Activated CD4-positive, alpha-beta T cell treated with anti-CD3 and anti-CD28 coated beads, Interleukin-2, amount 50 U/mL, for 24 hours (primary cell): ENCODE measurements at places on chromosomes 12 and 14.

- no peak for DNase-seq
Observed at GRCh38 chr12:78916845-78917480, 52.4 kb downstream of the SYT1 start.

DNA sequence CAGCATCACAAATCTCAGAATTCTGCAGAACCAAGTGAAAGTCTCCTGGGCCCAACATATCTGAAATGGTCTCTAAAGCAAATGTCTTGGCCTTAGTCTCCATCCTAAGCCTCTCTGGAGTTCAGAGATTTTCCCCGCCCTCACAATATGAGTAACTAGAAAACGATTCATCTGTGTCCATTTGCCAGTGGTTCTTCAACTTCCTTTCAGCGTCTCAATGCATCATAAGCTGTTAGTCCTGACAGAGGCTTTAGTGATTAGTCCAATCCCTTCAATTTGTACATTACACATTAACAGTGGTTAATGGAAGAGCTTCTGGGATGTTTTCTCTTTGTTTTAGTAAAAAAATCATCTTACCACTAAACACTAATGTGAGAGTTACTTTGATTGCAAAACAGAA is 17.4 kb downstream of the NPC2 start:
- no peak for DNase-seq

DNA sequence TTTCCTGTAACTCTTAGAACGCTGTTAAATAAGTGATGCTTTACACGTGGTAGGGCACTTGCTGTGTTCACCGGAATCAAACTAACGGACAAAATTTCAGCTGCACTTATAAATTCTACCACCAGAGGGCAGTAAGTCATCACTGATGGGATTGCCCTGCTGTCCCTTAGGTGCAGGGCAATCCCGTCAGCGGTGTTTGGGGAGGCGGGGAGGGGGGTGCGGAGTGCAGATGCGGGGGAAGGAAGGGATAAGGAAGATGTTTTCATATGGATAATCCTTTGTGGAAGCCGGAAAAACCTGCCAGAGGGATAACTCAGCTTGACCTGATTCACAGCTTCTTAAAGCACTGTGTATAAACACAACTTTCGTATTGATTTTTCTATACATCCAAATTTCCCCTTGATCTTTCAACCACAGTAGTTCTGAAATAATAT is 21.7 kb upstream of the SLC10A1 start:
- DNase-seq, result peak; percentile 64

DNA sequence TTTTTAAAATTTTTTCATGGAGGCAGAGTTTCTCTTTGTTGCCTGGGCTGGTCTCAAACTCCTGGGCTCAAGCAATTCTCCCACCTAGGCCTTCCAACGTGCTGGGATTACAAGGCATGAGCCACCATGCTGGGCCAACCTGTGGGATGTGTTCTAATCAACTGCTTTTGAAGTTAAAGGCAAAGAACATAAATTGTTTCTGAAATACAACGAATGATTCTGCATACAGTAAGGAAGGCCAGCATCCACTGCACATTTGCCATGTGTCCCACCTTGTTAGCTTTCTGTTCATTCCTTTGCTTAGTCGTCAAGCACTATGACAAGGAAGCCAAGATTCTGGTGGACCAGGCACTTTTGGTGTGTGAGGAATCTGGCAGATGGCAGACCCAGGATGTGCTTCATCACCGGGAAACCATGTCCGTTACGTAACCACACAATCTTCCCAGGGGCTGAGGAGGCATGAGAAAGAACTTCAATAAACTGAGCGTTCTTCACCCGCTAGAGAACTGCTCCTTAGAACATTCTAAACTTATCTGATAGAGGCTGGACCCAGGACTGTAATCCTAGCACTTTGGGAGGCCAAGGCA is 24.5 kb downstream of the MOK start:
- no peak for DNase-seq

DNA sequence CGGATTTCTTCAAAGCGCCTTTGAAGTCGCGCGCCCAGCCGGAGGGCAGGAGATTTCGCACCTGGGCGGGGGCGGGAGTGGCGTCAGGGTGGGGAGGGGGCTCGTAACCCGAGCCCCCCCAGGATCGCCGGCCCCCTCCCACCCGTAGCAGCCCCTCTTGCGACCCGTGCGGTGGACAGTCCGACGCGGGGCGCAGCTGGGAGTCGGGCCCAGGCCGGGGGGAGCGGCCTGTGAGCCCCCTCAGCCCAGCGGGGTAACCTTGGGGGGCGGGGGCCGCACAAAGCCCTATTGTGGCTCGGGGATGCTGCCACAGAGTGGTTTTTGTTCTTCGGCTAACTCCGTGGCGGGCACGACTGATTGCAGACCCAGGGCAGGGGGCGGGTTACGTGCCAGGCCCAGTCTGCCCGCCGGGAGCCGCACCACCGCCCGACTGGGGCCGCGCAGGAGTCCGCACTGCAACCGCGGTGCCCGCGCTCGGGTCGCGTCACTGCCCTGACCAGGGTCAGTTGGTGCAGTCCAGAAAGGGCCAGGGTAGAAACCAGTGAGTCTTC is 4.2 kb upstream of the AAAS start:
- no peak for DNase-seq

DNA sequence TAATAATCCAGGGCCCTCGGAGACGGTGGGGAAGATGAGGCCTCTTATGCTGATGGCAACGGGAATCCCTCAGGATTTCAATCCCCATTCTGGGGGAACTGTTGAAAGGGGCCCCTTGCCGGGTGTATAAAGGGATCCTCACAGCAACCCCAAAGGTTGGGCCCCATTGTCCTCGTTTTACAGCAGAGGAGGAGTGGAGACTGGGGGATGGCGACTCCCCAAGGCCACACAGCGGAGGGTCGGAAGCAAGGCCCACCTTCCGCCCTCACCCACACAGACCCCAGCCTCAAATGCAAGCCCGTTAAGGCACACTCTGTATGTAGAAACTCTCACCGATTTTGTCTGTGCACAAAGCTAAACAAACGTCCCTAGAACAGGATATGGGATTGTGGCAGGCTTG is 327.9 kb upstream of the DIO3 start:
- no peak for DNase-seq

DNA sequence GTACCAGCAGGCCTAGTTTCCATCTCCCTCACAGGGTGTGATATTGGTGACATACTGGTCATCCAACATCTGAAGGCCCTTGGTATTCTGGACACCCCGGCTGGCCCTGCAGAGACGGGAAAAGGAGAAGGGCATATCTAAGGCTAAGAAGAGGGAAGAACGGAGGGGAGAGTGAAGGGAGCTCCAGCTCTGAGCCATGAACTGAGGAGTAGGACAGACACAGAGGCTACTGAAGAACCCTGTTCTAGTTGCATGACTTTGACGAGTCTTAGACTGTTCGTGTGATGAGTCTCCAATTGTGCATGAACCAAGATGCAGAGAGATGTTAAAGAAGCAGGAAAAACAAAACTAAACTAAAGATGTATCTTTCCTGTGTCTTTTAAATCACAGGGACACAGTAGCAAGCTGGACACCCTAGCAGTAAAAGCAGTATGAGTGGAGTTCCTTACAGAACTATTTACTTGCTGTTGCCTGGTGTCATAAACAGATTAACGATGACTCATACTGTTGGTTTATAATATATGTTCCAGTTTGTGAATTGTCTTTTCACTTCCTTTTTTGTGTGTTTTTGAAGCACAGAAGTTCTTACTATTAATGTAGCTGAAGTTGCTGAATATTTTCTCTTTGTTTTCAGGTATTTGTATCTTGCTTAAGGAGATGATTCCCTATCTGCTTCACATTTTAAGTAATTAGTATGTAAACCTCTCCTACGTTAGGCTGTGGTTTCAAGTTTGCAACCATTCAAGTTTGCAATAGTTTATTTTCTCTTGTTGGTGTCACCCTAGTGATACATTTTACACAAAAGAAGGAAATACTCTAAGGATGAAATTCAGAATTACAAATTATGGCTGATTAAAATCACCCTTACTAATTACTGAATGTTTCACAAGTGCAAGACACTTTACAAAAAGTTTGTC is 15.7 kb downstream of the FAR2 start:
- DNase-seq, result no peak

DNA sequence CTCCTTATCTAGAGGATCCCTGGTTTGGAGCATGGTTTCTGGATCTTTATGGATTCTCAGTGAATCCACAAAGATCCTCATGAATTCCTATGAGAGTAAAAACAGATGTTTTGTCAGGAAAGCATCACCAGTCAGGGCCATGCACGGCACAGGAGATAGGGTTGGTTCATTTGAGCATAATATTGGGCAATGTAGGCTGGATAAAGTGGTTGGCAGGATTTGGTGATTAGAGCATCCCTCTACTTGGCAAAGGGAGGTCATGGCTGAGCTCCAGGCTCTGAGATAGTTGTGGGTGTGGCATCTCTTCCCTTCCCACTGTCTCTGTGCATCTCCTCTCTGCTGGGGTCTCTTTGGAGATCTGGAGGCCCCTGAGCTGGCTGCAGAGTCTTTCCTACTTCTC is 149.8 kb downstream of the DACT1 start:
- no peak for DNase-seq

GRCh38 chr14:97077253-97077653 is 280.1 kb downstream of the VRK1 start:
- no peak for DNase-seq

DNA sequence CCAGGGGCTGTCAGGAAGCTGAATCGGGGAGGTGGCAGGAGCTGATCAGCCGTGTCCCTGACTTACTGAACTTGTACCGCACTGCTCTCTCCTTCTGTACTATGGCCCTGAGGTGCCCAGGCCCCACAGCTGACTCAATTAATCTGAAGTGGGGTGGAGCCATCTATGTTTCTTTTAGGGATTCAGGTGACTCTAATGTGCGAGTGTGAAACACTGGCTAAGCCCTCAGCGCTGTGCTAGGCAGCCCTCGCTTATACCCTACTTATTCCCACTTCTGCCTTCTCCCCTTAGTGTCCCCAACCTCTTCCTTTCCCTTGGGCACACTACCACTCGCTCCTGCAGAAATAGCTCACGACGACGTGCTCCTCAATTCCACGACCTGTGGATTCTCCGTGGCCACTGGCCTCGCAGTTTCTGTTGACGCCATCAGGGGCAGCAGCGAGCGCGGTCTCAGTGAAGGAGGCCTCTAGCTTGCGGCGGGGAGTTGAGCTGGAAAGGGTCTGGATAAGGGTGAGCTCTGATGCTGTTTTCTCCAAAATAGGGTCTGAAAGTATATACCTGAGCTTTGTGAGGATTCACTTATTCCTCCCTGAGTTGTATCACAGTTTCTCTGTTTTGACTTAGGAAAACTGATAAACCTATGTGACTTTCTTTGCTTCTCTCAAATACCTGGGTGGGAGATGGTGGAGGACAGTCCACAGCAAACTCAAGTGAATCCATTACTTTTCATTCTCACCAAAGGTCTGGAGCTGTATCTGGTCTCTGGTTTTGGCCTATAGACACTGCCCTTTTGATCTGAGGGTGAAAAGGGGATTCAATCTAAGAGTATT is 167.6 kb downstream of the SLC41A2 start:
- peak; percentile 17 for DNase-seq

DNA sequence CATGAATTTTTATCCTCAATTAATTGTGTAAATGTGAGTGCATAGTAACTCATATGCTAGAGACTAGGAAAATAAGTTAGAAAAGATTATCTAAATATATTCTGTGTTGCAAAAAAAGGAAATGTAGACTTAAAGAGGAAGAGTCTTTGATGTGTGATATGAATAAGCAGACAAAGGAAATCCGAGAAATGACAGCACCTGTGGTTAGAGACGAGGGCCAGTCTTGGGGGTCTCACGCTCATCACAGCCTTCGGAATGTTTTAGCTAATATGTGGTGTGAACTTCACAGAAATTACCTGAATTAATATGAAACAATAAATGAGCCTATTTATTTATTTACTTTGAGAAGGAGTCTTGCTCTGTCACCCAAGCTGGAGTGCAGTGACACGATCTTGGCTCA is 11.6 kb downstream of the ATP6V0A2 start:
- DNase-seq, result no peak

DNA sequence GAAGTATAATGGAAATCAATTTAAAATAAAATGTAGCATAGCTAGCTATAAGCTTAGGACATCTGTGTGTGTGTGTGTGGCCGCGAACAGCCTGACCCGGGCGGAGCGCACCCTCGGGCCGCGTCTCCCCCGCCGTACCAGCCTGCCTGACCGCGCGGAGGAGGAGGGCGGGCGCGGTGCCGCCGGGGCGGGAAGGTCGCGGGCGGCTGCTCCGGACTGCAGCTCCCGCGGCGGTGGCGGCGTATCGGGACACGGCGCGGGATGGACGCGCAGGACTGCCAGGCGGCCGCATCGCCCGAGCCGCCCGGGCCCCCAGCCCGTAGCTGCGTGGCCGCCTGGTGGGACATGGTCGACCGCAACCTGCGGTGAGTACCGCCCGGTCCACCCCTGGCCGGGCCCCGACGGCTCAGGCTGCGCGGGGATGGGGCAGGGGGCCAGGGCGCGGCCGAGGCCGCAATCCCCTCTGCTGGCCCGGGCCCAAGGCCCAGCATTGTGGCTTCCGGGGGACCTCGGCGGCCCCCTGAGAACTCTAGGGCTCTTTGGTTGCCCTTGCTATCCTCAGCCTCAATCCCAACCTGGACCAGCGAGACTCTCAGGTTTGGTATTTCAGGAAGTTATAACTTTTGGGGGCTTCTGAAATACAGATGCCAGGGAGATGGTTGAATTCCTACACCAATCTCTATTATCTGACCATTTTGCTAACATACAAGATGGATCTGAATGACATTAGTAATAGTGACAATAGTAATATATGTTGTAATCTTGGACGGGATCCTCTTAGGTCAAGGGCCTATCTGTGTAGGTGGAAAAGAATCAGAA is at the start of gene ABHD12B:
Gene ABHD12B, plus strand, starts transcription at position 140 of the 819 bp plus-strand sequence. Its CDS starts 122 bp downstream, at position 262.
- no peak for DNase-seq

- DNase-seq, result no peak
Observed at GRCh38 chr12:76674669-76675315, 89.1 kb upstream of the ZDHHC17 start.

- DNase-seq, result no peak
Observed at GRCh38 chr12:67916266-67916970, 72.8 kb upstream of the IFNG-AS1 start.

- DNase-seq, result peak; percentile 49
Observed at GRCh38 chr14:61025251-61026223, 44.5 kb downstream of the SLC38A6 start.

- no peak for DNase-seq
Observed at GRCh38 chr14:75857199-75857598, 124.6 kb downstream of the TGFB3 start.

- no peak for DNase-seq
Observed at GRCh38 chr12:63006536-63006935, 71.6 kb upstream of the PPM1H start.

- DNase-seq, result no peak
Observed at GRCh38 chr12:93449277-93449676, 7.5 kb upstream of the UBE2N start.

- peak; percentile 89 for DNase-seq
Observed at GRCh38 chr14:22986508-22987054, 4.2 kb upstream of the AJUBA start.

DNA sequence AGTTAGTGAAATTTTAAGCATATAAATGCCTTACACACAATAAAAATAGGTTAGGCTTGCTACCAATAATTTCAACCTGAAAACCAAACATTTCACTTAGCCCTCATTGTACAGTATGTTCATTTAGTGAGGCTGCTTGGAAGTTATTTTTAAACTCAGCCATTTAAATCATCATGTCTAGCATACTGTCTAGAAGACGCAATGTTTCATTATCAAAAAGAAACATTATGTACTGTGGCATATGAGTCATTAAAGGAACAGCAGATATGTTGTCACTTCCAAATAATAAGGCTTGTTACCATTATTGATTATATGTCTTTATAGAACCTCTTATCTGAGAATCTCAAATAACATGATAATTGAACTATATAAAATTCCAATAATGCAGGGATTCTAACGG is 304.7 kb downstream of the RMST start:
- no peak for DNase-seq

GRCh38 chr12:401235-402028 is at the start of gene CCDC77:
TSS of gene CCDC77 (plus strand) at chr12:401644. CDS start at chr12:409384, 7,740 bp downstream.
- DNase-seq, result peak; percentile 89

GRCh38 chr12:95014554-95014953 is 11.1 kb upstream of the NDUFA12 start:
- no peak for DNase-seq
